Ecto neural progenitor cell (in vitro differentiated cells): ENCODE measurements at places on chromosomes 6 and 20.
A peak's percentile ranks its signal among the peaks of the same experiment; 100 is the strongest.

GRCh38 chr6:20907486-20908071, 373.3 kb downstream of the CDKAL1 start:
- no peak for DNase-seq

DNA sequence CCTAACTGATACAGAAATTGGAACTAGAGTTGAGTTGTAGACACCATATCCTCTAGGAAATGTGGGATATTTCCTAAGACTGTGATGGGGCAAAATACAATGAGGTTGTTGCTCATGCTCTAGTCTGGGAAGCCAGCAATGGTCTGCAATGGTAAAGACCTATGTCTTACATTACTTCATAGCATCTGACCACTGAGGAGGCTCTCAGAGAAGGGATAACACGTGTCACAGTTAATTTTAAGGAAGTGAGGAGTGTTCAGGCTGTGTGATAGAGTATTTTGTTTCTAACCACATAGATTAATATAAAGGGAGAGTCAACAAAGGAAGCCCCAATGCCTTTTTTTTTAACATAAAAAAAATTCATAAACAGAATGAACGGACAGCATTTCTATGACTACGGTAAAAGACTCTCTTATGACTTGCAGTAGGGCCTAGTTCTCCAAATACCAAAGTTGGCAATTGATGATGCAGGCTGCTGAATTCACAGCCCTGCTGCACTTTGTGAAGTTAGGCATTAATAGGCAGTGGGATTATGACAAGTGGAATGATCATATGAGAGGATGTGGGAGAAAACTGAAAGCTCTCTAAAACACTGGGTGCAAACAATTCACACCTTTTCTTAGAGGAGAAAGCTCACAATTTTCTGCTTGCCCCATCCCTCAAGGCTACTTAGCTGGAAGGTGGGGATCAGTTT, 13.7 kb downstream of the KCNS1 start:
- DNase-seq: no peak

DNA sequence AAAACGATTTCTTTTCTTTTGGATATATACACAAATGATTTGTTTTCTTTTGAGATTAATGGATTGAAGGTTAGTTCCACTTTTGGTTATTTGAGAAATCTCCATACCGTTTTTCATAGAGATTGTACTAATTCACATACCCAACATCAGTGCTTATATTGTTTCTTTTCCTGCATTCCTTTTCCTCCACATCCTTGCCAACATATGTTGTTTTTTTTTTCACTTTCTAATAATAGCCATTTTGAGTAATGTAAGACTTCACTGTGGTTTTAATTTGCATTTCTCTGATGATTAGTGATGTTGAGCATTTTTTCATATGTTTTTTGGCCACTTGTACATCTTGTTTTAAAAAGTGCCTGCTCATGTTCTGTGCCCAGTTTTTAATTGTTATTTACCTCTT, 846.4 kb upstream of the EYS start:
- DNase-seq: no peak

- no peak for DNase-seq
Measured at GRCh38 chr20:58436868-58437645, 48.0 kb downstream of the VAPB start.

GRCh38 chr6:101605874-101606273, 212.4 kb downstream of the GRIK2 start:
- DNase-seq: no peak

DNA sequence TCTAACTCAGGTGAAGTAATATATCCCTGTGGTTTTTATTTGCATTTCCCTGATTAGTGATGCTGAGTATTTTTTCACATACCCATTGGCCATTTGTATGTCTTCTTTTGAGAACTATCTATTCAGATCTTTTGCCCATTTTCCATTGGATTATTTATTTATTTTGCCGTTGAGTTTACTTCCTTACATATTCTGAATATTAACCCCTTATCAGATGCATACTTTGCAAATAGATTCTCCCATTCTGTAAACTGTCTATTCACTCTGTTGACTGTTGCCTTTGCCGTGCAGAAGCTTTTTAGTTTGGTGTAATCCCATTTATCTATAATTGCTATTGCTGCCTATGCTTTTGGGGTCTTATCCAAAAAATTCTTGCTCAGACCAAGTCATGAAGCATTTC, 336.9 kb downstream of the BTBD9 start:
- no peak for DNase-seq

DNA sequence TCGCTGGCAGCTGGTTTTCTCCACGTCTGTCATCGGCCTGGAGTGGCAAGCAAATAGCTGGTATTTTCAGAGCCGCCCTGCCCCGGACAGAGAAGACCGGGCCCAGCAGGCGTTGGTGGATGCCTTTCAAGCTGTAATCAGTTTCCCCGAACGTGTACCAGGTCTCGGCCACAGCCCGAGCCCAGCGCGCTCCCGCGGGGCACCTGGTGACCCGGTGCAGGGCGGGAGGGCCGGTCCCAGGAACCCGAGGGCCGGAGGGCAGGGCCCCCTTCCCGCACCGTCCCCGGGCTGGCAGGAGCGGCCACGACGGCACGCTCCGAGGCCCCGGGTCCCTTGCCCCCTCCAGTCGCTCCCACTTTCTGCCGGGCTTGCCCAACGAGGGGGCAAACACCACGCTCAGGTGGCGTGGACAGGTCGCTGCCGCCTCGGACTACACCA, 348 bp upstream of the PYGB start:
- DNase-seq: no peak

GRCh38 chr20:35690265-35690664, 8.9 kb downstream of the NFS1 start:
- no peak for DNase-seq

DNA sequence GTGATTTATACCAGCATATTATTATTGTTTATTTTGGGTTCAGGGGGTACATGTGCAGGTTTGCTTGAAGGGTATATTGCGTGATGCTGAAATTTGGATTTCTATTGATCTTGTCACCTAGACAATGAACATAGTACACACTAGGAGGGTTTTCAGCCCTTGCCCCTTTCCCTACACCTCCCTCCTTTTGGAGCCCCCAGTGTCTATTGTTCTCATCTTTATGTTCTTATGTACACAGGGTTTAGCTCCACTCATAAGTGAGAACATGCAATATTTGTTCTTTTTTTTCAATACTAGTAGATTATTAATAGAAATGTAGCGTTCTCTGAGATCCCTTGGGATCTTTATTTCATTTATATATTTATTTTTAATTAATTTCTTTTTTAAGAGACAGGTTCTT, 79.2 kb upstream of the MRAP2 start:
- DNase-seq: no peak

DNA sequence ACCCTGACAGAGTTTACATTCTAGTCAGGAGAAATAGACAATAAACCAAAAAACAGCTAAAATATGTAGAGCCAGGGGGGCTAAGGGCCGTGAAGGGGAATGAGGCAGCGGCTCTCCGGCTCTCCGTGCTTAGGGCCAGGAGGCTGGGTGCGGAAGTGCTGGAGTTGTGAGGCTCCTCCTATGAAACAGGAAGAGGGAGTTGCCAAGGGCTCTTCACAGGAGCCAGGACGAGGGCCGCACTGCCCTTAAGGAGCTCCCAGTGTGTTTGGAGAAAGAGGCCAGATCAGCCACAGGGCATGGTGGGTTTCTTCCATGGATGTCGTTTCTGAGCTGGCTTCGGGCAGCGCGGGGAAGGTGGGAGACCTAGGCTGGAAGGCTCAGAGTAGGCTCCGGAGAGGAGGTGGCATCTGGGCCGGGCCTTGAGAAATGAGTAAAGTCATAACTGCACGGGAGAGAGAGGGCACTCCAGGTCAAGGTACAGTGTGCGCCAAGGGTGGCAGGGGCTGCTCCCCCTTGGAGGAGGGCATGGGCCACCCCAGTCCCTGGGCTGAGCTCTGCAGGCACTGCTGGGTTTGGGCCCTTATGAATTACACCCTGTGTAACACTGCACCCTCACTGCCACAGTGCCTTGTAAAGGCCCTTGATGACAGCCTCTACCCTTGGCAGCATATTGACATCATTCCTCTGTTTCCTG, 20.8 kb upstream of the MLN start:
- no peak for DNase-seq

DNA sequence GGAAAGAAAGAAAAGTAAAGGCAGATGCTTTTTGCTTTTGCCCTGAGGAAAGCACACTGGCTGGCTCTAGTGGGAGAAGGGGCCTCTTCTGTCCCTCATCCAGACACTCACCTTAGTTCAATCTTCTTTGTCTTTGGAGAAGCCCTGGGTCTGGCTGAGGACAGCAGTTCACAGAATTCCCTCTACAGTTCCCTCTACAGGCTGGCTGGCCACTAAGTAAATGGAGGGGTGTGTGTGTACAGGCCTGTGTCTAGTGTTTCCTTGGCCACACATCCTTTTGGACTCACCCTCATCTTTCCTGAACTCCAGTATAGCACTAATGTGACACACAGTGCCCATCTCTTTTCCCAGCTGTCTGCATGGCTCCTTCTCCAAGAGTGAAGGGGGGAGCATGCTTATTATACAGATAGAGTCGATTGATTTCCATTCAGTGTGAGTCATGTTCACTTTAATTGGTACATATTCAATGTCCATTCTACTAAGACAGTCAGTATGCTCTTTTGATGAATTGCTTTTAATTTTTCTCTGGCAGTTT, 26.0 kb upstream of the CLVS2 start:
- no peak for DNase-seq

- no peak for DNase-seq
Measured at GRCh38 chr6:143673669-143674068, 4.1 kb upstream of the PHACTR2 start.

DNA sequence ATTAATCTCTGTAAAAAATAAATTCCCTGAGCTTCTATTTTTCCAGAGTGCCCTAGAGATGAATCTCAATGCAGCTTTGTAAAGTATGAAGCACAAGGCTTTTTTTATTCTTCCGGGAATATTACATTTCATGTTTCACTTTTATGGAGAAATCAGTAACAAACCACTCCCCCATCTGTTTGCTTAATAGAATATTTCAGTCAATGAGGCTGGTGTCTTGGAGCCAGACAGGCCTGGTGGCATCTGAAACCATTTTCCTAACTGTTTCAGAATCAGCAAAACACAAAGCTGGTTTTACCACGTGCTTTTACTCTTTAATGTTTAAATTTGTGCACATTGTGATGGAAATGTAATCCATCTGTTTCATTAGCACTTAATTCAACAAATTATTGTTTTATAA, 400.8 kb upstream of the HSF2 start:
- DNase-seq: no peak

DNA sequence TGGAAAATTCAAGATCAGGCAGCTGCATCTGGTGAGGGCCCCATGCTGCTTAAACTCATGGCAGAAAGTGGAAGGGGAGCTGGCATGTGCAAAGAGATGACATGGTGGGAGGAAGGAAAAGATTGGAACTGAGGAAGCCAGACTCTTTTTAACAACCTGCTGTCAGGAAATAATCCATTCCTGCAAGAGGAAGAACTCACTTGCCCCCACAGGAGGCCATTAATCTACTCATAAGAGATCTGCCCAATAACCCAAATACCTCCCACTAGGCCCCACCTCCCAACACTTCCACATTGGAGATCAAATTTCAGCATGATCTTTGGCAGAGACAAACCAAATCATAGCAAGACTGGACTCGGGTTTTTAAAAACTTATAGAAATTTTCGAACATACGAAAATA, 200.5 kb upstream of the KCNQ5 start:
- no peak for DNase-seq

DNA sequence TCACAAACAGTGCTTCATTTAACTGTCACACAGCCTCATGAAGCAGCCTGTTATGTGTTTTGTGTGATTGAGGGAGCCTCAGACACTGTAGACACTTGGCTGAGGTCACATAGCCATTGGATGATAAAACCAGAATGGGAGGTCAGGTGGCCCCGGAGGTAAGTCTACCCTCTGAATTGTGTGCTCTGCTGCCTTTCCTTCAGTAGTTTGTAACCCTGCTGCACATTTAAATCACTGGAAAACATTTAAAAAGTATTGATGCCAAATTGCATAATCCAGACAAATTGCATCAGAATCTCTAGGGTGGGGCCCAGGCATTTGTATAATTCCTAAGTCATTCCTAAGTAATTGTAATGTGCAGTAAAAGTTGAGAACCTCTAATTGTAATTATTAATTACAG, 85.2 kb upstream of the ECI2 start:
- no peak for DNase-seq

GRCh38 chr6:69894578-69895347, 28.4 kb downstream of the COL19A1 start:
- DNase-seq: no peak

GRCh38 chr20:642398-643174, 10.4 kb downstream of the SRXN1 start:
- peak; percentile 82 for DNase-seq

DNA sequence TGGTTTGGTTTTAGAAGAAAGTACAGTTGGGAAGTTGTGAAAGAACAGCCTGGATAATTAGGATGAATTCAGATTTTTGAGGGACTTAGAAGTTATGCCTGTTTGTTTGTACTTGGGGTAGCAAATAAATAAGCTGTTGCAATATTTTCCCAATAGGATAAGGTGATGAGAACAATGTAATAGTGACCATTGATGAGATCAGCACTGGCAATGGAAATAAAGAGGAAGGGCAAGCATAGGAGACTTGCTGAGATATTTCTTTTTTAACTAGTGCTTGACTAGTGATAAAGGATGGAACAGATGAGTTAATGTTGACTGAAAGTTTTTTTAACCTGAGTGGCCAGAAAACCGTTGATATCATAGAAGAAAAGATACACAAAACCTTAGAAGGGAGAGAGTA, 498.8 kb downstream of the CDKAL1 start:
- no peak for DNase-seq

GRCh38 chr20:62561182-62561581, 81.1 kb upstream of the SLCO4A1 start:
- no peak for DNase-seq

- no peak for DNase-seq
Measured at GRCh38 chr20:10448270-10449156, 13.4 kb downstream of the SLX4IP start.

DNA sequence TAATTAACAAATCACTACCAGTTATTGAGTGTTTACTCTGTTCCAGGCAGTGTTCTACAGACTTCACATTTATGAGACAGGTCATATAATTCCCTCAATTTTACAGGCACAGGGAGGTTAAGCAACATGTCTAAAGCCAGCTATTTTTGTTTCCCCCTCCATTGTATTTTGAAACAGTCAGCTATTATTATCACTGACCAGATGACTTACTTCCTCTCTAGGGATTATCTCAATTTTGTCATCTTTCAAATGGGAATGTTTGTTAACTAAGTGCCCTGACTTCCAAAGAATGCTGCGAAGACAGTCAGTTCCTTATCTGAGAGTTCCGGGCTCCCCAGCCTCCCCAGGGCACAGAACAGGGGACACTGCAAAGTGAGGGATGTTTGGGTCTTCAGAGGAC, 5.6 kb upstream of the CNPY3 start:
- DNase-seq: no peak
